Caco-2 (cell line): ENCODE measurements at places on chromosomes 4 and X.
A peak's percentile ranks its signal among the peaks of the same experiment; 100 is the strongest.

DNA sequence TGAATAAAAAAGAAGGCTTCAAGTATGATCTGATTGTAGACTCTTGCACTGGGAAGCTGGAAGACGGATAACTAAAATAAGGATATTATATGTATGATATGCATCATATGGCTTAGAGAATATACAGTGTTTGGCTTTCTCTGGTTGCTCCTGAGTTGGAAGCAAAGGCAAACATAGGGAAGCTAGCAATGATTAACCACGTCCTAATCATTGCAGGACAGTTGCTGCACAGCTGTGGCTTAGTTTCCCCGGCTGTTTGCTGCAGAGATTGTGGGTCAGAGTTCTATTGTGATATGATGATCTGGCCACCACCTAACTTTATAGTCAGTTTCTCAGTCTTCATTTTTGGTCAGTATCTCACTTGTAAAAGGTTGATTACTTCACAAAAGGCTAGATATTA is 36.3 kb upstream of the PARM1 start:
- peak; percentile 2 for DNase-seq

- DNase-seq = no peak
These were observed 73.0 kb upstream of the NR3C2 start for GRCh38 chr4:148515248-148515647.

GRCh38 chr4:20512033-20512792 is 188.0 kb upstream of the PACRGL start:
- no peak for DNase-seq

DNA sequence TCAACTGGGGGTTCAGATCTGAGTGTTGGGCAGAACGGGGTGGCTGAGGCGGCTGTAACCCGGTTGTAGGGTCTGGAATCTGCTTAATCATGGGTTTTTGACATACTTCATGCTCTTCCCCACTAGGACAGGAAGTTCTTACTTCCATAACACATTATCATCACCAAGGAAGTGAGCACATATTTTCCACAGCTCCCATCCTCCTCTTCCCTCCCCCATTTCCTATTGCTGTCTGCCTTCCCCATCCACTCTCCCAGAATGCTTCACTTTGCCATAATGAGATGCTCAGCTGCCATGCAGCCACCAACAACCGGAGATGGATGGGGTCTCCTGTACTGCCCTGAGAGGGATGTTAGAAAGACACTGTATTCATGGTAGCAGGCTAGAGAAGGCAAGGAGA is 6.4 kb upstream of the DCUN1D4 start:
- no peak for DNase-seq

DNA sequence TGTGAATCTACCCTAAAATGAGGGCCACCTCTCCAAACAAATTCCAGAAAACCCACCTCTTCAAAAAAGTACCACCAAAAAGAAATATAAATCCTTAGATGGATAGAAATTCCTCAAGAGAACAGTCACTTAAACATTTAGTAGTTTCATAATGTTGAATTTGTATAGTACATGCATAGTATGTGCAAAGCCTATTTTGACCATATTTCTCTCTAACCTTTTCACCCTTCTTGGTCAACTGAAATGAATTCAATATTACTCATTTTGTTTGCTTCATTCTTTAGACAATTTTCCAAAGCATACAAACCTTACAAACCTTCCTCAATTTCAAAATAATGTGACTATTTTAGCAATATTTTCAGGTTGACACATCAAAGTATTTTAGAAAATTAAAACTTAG is 4.1 kb downstream of the RHOXF1 start:
- DNase-seq = no peak

DNA sequence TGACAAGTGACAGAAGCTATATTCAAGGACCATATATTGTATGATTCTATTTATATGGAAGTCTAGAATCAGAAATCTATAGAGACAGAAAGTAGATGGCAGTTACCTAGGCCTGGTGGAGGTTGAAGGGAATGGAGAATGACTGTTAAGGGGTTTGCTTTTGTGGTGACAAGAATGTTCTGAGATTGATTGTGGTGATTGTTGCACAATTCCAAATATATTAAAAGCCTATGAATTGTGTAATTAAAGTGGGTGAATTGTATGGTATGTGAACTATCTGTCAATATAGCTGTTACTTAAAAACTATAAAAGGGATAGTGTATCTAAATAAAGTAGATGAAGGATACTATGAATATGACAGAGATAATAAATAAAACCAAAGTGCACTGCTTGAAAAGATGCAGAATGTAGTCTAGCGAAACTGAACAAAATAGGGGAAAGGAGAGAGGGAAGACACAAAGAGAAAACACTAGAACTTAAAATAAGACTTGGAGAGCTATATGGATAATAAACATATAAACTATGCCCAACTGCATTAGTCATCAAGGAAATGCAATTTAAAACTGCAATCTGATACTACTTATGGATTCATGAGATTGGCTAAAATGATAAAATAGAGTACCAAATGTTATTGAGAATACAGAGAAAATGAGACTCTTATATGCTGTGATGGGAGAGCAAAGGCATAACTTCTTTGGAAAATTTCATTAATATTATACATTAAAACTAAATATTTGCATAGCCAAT is 82.1 kb upstream of the BANK1 start:
- DNase-seq = no peak

DNA sequence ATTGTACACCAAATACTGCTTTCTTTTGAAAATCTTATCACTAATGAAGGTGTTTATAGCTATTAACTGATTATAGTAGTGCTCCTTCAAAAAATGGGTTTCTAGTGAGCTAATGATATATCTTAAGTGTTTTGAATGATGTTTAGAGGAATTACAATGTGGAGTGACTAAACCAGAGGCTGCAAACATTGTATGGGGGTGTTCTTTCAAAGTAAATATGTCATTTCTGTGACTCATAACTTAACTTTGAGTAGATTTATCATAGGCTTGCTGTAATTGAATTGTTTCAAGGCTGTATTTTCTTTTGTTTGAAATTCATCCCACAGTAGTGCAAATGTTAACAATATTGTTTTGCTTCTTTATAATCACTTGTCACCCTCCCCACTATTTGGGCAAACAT is 141.6 kb downstream of the IL1RAPL2 start:
- no peak for DNase-seq
